AG09319 (cell line): ENCODE measurements at places on chromosomes 1 and 21.

DNA sequence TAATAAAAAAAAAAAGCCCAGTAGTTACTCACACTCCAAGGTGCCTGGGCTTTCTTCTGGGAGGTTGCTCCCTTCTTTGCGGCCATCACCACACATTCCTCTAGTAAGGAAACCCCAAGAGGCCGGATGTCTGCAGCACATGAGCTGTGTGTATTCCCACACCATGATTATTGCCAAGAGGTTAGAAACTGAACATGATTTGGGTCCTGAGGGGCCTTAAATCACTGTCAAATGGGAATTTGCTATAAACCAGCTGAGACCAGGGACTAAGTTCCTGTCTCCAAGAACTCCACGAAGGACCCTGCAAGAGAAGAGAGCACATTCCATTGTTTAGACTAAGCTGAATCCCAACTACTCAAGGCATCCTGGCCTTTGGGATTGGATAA lies 85.3 kb upstream of the SSX2IP start:
- DNase-seq, result no peak

DNA sequence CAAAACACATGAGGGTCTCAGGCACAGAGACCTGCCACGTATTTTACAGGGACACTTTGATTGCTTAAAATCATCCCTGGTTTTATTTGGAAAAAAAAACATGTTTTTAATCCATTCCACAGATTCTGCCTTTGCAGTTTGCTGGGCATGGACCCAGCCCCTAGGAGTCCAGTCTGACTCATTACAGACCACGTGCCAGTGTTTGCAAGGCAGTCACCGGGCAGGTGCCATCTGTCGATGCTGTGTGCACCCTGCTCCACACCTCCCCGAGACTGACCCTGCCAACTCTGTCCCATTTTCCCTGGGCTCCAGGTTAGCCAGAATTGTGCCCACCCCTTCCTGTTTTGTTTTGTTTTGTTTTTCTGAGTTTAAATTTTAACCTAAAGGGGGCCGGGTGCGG lies 148.4 kb upstream of the TMEM51 start:
- no peak for DNase-seq

GRCh38 chr1:51131185-51131584 lies 29.2 kb downstream of the C1orf185 start:
- no peak for DNase-seq

GRCh38 chr1:113850127-113850796 lies 21.2 kb downstream of the PTPN22 start:
- DNase-seq, result no peak

GRCh38 chr1:35539073-35539823 lies 18.0 kb downstream of the KIAA0319L start:
- DNase-seq, result no peak

DNA sequence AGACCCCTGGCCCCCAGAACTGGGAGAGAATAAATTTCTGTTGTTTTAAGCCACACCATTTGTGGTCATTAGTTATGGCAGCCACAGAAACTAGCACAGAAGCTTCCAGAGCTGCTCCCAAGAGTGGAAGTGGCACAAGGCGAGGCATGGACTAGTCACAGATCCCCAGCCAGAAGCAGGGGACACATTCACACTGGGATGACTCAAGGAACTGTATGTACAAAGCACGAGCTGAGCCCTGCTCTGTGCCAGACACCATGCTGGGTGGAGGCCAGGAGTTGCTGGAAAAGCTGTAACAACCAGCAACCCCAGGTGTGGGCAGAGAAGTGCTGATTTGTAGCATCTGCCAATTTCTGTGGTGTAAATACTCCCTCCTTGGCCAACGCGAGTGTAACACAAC lies 55.6 kb downstream of the TCP10L start:
- DNase-seq, result no peak

DNA sequence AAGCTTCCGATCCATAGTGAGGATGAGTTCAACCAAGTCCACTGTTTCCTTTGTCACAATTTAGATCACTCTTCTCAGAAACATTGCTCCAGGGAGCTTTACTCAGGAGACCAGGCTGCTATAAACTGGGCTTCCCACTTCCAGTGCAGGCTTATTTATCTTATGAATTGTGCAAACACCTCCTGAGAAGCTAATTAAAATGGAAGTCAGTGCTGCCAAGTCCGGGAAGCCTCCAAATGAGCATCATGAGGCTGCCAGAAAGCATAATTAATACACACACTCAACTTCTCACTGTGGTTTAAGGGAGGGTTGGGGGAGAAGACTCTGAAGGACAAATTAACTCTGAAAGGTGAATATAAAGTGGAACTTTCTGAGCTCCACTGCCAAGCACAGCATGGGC lies 145.0 kb upstream of the SGIP1 start:
- no peak for DNase-seq

GRCh38 chr1:23673086-23673813 lies 18.4 kb upstream of the RPL11 start:
- no peak for DNase-seq

- no peak for DNase-seq
Measured at GRCh38 chr21:22871692-22872091, 1873.5 kb downstream of the NCAM2 start.

GRCh38 chr1:174243451-174244000 lies 84.2 kb downstream of the RABGAP1L start:
- no peak for DNase-seq

- no peak for DNase-seq
Measured at GRCh38 chr1:236844499-236845271, 49.6 kb downstream of the MTR start.

DNA sequence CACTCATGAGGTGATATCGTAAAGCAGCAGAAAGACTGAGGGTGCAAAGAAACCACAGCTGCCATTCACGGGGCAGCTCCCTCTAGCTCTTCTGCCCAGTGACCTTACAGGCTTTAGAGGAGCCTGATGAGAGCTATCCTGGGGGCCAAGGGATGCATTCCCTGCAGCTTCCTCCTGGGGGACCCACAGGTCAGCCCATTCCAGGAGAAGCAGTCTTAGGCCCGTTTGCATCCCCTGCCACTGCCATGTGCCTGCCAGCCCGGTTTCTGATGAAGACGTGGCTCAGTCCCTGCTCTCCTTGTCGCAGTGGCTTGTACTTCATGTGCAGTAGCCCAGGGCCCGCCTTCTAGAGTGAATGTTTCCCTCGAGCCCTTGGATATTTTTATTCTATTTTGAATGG lies 22.8 kb downstream of the ATP5PO start:
- no peak for DNase-seq

- DNase-seq, result no peak
Measured at GRCh38 chr1:74714429-74715235, 18.2 kb downstream of the CRYZ start.

GRCh38 chr1:57309630-57310029 lies 114.2 kb downstream of the DAB1 start:
- no peak for DNase-seq

- no peak for DNase-seq
Measured at GRCh38 chr1:167627865-167628641, 2.0 kb upstream of the RCSD1 start.

DNA sequence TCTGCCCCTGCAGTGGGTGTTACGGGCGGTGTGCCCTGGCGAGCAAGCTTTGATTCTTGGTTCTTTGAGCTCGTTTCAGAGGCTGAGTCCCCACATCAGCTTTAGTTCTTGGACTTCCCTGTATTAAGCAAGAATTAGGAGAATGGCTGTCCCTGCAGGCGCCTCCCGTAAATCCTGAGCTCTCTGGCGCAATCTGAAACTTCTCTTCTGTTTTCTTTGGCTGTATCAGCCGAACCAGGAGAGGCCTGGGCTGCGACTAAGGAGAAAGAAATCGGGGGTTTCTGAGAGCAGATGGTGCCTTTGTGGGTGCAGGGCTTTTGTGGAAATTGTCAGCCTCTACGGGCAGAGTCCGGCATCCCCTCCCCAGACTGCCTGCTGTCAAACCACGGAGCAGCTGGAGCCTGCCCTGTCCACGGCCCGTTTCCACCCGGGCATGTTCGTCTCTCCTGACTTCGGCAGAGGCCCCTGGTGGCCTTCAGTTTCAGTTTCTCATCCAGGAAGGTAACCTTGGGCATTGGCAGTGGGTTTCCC lies 17.9 kb downstream of the CSTB start:
- peak; percentile 27 for DNase-seq

DNA sequence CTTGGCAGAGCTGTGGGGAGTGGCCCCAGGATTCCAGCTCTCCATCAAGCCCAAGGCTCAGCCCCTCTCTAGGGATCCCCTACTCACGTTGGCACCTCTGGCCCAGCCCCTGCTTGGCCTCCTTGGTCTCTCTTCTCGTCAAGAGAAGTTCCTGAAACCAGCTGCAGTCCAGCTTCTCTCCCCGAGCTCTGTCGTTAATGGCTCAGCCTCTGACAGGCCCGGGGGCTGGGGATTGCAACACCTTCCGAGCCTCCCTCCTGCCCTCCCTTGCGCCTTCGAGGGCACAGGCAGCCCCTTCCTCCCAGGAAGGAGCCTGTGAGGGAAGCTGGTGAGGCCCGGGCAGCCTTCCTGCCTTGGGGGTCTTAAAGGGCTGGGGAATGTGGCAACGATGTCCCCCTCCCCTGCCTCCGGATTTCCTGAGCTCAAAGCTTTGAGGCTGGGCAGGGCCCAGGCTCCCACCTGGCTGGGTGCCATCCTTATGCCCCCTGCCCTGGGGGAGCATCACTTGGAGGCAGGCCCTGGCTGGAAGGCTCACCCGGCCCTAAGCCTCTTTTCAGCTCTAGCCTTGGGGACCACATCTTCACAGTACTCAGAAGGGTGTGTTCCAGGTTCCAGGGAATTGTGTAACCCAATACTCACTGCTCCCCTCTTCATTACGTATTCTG lies at the start of gene CSF3R:
Gene CSF3R, minus strand, starts transcription at position 190 of the 665 bp plus-strand sequence. CDS start 3,417 bp downstream, outside the sequence.
- DNase-seq, result no peak

- DNase-seq, result no peak
Measured at GRCh38 chr1:174413632-174414031, 34.1 kb upstream of the GPR52 start.

- no peak for DNase-seq
Measured at GRCh38 chr1:47983691-47984090, 13.5 kb downstream of the TRABD2B start.

- no peak for DNase-seq
Measured at GRCh38 chr21:44589586-44590305, 2.6 kb downstream of the KRTAP10-6 start.

DNA sequence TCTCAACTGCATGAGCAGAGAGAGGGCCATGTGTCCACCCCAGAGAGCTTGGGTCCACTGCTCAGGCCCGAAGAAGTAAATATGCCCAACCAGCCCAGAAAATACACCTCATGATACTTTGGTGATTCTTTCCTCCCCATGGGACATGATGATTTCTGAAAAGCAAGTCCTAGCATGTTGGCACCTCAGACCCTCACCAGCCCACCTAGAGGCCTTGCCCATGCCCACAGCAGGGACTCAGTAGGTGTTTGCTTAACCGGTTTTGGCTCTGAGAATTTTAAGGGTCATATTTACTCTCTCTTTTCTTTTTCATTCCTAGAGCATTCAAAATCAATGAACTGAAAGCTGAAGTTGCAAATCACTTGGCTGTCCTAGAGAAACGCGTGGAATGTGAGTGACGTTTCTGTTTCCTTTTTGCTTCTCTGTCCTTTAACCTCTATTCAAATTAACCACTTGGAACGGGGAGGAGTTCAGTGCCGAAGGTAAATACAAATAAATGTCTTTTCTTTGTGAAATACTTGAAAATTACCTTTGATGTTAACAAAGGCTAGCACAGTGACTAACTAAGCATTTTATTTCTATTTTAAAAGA lies 79.7 kb downstream of the PDE9A start:
- no peak for DNase-seq

DNA sequence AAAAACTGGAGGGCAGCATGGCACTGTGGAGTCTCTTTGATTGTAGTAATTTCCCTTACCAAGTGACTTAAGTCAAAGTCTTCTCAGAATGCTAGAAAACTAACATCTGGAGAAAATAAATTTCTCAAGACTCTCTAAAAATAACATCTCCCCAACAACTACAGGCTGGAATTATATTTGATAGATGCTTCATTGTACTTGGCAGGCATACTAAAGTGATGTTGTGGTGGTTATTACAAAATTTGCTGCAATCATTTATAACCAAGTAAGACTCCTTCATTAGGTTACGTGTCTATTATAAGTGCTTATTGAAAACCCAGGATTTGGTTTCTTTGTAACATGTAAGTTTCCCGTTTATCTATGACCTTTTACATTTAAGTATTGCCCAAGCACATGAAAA lies 132.9 kb upstream of the NRIP1 start:
- DNase-seq, result no peak

GRCh38 chr1:172751683-172752082 lies 92.8 kb downstream of the FASLG start:
- DNase-seq, result no peak

- peak; percentile 18 for DNase-seq
Measured at GRCh38 chr1:240092301-240093119, 827 bp downstream of the FMN2 start.

DNA sequence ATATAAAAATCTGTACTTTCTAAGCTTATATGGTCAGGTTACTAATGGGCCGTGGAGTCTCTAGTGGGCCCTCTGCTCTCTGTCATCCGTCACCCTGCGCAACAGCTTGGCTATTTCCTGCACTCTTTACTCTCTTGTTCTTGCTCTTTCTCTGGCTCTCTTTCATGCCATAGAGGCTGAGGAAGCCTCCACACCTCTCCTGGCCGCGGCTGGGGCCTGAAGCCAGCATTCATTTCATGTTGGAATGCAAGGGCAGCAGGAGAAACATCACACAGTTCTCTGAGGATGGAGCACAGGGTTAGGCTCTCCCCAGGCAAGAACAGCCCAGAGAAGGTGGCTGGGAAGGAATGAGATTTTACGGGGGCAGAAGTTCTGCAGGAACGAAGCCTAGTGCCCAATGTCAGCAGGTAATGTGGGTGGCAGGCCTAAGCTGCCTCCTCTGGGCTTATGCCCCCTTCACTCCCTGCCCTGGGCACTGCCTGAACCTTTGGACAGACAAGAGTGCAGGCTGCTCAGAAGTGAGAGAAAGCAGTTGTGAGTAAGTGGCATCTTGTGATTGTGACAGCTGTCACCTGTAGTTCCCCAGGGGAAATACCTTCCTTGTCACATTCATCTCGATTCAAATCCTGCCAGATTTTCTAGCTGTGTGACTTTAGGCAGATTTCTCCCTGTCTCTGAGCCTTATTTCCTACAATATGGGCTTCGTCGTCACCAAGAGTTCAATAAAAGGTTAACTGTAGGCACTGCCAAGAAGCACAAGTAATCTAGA lies 3.6 kb upstream of the FHAD1 start:
- no peak for DNase-seq

DNA sequence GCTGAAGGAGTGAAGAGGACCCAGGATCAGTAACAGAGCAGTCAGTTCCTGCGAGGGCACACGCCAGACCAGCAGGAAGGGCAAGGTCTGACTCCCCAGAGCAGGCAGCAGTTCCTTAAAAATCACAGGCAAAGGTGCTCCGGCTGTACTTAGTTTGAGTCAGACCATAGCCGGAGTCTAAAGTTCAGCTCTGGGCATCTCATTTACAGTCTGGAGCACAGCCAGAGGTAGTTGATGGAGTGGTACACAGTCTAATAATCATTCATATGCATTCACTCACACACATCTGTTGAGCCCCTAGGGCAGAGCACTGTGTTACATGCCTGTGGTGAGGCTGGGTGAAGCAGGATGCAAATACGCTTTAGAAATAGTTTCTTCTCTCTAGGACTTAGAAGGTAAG lies 7.3 kb upstream of the AMIGO1 start:
- no peak for DNase-seq

- no peak for DNase-seq
Measured at GRCh38 chr1:229286099-229286766, 15.3 kb downstream of the RAB4A start.
